Left forelimb (tissue), 1 donor: ENCODE measurements at places on chromosomes 13 and 19.

GRCh38 chr13:105118426-105118985 lies 1417.0 kb downstream of the EFNB2 start:
- no peak for DNase-seq

GRCh38 chr13:36981156-36981743 lies 17.9 kb downstream of the ALG5 start:
- DNase-seq: no peak

DNA sequence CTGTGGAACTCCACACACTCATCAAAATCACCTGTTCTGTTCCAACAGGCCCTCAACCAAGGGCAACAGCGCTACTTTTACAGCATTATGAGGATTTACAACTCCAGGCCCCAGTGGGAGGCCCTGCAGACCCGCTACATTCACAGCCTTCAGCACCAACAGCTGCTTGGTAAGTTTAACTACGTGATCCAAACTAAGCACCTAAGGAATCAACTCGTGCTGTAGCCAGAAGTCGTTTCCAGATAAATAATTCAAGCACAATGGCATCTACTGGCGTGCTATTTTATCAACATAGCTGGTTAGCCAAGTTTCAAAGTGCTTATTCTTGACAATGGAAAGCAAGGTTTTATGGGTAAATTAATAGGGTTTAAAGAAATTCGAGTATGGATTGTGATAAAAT lies 5.3 kb downstream of the FAM216B start:
- no peak for DNase-seq

- no peak for DNase-seq
Observed at GRCh38 chr19:11210656-11210928, 13.2 kb upstream of the KANK2 start.

DNA sequence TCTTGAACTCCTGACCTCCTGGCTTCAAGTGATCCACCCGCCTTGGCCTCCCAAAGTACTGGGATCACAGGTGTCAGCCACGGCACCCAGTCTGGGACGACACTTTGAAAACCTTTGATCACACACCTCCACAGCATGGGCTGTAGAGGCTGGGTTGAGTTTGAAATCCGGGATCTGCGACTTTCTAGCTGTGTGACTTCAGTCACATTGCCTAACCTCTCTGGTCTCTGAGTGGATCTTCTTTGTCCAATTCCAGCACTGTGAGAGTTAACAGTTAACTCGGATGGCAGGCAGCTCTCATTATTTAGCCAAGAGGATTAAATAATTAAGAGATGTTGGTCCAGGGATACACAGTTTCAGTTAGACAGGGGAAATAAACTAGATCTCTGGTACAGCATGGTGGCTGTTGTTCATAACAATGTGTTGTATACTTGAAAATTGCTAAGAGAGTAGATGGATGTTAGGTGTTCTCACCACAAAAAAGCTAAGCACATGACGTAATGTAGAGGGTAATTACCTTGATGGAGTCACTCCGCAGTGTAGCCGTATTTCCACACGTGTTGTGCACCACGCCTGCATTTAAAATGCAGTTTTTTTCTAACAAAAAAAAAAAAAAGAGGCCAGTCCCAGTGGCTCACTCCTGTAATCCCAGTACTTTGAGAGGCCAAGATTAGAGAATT lies 1.9 kb downstream of the GALP start:
- no peak for DNase-seq

DNA sequence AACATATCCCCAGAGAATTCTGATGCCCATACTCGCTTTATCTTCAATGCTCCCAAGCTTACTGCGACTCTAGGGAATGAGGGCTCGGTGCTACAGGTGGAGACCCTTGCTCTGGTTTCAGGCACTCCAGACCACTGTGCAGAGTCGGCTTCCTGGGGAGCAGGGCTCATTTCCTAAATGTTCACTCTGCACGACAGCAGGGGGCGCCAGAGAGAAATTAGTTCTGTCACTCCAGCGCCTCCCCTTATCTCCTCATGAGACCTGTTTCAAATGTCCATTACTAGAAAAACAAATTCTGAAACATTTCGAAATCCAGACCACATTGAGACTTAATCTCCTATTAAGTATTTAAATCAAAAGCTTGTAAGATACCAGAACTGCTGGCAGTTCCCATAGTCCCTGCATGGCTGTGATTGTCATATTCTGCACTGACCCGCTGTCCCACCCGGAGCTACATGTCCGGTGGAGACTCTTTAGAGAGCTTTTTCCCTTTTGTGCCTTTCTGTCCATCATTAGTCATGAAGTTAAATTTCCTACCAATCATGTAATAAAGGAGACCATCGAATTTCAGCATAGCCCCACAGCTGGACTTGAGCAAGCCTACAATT lies 22.4 kb downstream of the EPSTI1 start:
- DNase-seq: peak; percentile 73

DNA sequence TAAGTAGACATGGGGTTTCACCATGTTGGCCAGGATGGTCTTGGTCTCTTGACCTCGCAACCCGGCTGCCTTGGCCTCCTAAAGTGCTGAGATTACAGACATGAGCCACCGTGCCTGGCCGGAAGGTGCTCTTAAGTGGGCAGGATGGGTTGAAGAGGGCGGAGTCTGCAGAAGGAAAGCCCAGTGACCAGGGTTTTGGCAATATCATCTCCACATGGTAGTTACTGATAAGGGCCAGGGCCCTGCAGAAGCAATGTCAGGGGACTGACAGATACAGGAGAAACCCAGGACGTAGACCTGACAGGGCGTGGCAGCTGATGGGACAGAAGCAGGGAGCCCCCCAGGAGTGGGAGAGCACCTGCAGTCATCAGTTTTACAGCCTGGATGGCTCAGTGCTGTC lies 45.7 kb upstream of the RNF113B start:
- no peak for DNase-seq

GRCh38 chr19:56834564-56835375 lies 5.8 kb downstream of the PEG3 start:
- DNase-seq: no peak

DNA sequence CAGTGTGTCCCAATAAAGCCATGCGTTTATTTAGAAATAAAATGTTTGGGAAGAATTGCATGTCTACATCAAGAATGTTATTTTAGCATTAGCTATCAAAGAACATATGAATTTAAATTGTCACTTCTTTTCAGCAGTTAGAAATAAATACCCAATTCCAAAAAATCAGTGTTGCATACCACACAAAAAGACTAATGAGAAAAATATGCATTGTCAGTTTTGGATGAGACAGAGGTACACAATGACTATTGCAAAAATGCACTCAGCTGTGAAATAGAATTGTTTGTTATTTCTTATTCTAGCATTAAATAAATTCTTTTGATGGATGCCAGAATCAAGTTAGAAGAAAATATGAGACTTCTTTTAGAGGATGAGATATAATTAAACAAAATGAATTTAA lies 833.9 kb downstream of the SLITRK1 start:
- no peak for DNase-seq

DNA sequence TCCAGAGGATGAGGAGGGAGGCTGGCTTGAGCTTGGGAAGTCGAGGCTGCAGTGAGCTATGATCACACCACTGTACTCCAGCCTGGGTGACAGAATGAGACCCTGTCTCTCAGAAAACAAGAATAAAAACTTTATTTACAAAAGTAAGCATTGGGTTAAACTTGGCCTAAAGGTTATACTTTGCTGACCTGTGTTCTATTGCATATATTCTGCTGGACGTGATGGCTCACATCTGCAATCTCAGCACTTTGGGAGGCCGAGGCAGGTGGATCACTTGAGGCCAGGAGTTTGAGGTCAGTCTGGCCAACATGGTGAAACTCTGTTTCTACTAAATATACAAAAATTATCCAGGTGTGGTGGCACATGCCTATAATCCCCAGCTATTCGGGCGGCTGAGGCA lies 6.6 kb upstream of the ARHGEF18 start:
- DNase-seq: no peak
